ENCODE measurements at places on chromosomes 12 and 14.
A peak's percentile ranks its signal among the peaks of the same experiment; 100 is the strongest.

DNA sequence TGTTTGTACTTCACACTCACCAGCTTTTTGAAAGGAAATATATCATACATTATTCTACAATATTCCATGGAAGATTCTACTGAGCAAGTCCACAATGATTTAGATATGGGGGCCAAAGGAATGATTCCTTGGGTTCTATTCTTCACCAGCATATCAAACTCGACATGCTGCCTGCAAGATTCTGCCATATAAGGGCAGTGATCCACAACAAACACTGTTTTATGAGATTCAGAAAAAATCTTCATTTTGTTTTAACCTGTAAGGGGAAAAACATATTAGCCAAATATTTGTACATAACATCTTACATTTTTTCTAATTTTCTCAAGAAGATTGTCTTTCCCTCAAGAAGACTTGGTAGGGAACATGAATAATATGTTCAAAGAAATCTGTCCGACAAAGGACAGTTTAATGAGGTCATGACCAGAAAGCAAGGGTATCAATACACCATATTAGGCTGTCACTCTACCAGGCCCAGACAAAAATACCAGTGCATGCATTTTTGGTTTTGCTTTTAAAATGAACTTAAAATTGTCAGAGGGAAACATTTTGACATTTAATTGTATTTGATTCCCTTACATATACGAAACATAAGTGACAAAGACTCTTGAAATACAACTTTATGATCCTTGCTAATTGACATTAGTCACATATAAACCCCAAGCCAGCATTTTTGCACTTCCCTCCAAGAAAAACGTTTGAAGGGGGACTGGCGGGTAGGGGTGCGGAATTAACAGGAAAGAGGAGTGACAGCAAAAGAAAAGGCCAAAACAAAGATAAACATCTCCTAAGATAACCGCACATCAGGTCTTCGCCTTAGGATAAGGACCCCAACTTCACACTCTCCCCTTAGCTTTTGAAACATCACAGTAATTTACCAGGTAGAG lies 980 bp downstream of the INTS13 start:
- DNase-seq: no peak

DNA sequence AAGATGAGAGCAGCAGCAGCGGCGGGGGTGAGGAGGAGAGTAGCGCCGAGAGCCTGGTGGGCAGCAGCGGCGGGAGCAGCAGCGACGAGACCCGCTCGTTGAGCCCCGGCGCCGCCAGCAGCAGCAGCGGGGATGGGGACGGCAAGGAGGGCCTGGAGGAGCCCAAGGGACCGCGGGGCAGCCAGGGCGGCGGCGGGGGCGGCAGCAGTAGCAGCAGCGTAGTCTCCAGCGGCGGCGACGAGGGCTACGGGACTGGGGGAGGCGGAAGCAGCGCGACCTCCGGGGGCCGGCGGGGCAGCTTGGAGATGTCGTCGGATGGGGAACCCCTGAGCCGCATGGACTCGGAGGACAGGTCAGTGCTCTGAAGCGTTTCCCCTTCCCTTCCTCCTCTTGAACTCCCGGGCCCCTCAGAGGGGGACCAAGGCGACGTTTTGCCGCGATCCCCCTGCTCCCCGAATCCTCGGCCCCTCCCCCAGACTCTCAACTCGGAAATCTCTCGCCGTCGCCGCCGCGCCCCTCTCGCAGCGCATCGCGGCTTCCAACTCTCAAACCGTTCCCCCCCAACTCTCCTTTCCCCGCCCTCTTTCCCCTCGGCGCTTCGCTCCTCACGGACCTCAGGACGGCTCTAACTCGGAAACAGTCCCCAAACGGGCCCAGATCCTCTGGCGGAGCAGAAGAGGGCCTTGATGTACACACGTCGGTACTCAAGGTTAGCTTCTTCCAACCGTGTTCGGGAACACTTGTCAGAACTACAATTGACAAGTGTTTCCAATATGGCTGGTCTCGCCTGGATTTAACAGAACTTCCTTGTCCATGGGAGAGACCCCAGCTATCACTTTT lies 947 bp downstream of the AEBP2 start:
- DNase-seq: peak; percentile 47

DNA sequence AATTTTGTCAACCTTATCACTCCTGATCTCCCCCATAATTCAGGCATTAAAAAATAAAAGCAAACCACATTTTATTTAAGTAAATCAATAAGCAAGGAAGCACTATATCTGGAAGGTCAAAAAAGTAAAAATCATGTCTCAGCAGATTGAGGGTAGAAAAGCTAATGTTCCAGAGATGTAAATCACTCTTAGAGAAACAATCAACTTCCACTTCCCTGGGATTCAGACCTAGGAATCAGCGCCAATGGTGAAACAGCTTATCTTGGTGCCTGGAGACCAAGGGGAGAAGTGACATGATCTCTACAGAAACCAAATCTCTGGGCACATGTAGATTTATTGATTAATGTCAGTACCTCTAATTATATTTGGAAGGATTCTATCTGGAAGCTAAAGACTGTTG lies 10.9 kb upstream of the SNX6 start:
- no peak for DNase-seq

DNA sequence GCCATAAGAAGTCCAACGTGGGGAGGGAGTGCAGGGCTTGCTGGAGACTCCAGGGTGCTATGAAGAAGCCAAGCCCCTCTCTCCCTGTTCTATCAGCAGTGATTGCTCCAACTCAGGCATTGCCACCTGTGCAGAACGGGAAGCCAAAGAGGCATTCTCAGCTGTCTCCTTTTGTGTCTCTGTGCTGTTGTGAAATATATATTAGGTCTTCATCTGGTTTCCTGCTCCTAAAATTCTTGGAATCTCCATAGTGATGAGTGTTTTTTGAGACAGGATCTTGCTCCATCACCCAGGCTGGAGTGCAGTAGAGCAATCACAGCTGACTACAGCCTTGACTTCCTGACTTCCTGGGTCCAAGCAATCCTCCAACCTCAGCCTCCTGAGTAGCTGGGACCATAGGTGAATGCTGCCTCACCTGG lies 51.2 kb upstream of the AEBP2 start:
- no peak for DNase-seq

DNA sequence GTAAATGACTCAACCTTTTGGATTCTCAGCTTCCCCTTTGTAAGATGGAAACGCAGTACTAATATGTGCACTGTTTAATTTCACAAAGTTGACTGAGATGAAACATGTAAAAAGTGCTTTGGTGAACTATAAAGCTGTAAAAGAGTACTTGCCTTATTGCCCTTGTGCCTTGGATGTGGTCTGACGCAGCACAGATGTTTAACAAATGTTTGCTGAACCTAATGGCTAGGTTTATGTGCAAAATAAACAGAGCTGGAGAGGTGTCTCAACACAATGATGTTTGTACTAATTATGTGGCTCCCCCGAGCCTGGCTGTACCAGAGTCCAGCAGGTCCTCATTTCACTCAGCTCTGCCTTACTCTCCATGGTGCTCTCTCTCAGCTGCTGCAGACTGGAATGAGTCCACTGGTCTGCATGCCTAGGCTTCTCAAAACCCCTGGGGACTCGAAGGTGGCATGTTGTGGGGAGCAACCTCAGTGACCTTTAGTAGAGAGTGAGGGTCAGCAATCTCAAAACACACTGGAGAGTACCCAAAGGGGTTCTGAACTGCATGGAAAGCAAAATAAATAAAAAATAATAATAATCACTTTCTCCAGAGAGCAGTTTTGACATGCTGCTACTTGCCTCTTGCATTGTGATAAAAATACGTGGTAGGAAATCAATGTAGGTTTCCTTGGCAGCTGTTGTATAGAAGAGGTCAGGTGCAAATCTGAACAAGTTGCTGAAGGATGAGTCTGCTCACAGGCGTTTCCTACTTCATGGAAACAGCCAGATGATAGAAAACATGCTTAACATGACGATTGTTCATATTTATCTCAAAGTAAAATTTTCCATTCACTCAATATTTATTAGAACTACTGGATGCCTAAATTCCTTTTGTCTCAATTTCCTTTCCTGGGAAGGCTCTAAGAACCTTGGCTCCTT lies 8.5 kb upstream of the AMIGO2 start:
- no peak for DNase-seq

Measured in CD4-positive, alpha-beta T cell treated with Interleukin-1 beta for 1 hour (primary cell).